ENCODE measurements at places on chromosomes 1 and 21.

DNA sequence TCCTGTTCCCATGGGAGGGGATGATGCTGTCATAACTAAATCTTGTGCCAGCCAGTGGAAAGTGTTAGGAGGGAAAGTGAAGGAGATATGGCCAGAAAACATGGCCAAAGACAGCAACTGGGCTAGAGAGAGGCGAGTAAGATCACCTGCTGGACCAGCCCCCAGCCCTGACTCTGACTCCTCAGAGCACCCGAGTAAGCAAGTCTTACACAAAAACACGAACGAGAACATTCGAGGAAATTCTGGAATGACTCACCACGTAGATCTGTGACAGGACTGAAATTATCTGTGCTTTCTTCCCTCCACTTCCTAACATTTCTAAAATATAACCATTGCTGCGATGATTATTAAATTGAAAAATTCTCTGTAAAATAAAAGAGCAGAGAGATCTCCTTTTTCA lies 9.2 kb downstream of the ZNF496 start:
- DNase-seq, result no peak

- DNase-seq, result no peak
Observed at GRCh38 chr21:34216718-34217032, 143.3 kb downstream of the MRPS6 start.

DNA sequence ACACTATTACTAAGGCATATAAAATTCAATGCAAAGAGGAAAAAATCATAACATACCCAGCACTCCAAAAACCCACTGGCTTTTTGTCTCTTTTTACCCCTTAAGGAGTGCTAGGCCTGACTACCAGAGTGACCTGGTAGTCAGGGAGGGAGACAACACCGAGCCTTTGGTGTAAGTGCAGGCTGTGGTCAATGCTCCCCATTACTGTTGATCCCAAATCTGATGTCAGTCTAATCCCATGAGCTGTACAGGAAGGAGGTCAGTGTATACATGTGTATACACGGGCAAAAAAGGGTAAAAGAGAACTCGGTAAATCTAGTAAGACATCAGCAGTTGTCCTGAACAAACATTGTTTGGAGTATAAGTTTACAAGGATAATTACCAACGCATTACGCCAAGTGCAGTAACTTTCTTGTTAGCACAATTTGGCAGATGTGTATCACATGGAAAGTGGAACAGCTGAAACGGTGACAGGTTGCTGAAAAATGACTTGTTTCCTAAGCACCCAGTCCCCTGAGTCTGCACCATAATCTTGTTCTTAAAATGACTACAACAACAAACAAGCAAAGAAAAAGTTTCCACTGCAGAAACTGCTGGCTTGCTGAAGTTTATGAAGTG lies 217.9 kb downstream of the KCNH1 start:
- no peak for DNase-seq

- DNase-seq, result no peak
Observed at GRCh38 chr1:175221557-175222175, 29.1 kb upstream of the KIAA0040 start.

DNA sequence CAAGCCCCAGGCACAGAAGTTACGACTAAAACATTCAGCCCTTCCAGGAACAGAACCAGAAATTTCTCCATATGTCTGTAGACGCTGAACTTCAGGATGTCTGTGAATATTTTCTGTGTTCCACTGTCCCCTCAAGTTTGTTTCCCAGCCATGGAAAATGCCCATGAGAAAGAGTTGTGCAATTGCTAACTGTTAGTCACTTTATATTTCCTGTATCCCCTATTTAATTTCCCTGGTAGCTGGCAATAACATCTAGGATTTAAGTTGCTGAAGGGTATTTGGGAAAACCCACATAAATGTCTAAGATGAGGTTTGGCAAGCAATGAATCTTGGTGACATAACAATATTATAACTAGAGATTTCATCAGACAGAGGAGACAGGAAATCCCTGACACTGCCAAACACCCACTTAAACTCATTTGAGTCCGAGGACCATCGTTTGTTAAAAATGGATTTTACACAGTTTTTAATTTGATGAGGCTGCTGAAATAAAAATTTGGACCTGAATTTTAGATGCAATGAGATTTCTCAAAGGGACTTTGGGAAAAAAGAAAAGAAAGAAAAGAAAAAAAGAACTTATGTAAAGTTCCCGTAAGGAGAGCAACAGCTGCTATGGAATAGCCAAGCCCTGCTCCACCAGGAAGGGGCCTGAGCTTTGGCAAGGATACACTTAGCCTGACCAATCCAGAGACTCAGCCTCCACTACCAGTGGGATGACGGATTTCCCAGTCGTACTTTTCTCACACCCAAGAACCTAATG lies 21.8 kb upstream of the ERRFI1 start:
- DNase-seq, result no peak

- no peak for DNase-seq
Observed at GRCh38 chr1:77202751-77203150, 16.5 kb downstream of the PIGK start.
